ENCODE measurements at places on chromosomes 2 and 18.

- no peak for DNase-seq
These were observed 134.8 kb downstream of the GLI2 start for GRCh38 chr2:120870467-120870788.

DNA sequence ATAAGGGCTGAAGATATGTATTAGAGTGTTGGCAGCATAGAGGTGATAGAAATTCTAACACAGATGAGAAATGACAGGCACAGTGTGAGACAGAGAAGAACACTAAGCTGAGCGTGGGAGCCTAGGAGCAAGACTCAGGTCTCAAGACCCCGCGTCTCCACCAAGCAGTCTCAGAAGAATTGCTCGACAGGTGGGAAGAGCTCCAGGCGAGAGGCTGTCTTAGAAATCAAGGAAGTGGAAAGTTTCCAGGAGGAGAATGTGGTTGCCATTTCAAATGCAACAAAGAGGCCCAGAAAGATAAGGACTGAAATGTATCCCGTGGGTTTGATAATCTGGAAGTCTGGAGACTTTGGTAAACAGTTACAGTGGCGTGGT lies 31.5 kb upstream of the CAB39 start:
- no peak for DNase-seq

GRCh38 chr18:12492907-12493306 lies 85.2 kb downstream of the PRELID3A start:
- peak; percentile 6 for DNase-seq

DNA sequence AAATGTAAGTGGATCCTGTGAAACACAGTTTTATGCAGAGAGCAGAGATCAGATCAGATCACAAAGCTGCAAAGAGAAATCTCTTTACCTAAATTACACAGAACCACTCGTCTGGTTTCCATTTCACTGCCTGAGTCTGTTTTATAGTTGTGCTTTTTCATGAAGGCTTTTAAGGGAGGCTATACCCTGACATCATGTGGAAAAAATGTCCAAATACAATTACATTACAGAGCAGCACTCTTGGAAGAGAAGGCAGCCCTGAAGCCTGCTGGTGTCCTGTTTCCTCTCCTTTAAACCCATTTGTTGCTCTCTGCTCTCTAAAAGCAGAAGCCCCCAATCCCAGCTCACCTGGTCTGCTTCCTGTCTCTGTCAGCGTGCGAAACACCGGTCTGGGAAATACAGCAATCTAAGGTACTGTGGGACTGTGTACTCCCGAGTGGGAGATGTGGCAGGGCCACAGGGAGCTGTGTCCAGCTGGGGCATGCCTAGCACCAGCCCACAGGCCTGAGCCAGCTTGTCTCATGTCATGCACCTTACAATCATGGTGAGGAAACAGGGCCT lies 24.8 kb upstream of the ZFP36L2 start:
- DNase-seq: peak; percentile 41

DNA sequence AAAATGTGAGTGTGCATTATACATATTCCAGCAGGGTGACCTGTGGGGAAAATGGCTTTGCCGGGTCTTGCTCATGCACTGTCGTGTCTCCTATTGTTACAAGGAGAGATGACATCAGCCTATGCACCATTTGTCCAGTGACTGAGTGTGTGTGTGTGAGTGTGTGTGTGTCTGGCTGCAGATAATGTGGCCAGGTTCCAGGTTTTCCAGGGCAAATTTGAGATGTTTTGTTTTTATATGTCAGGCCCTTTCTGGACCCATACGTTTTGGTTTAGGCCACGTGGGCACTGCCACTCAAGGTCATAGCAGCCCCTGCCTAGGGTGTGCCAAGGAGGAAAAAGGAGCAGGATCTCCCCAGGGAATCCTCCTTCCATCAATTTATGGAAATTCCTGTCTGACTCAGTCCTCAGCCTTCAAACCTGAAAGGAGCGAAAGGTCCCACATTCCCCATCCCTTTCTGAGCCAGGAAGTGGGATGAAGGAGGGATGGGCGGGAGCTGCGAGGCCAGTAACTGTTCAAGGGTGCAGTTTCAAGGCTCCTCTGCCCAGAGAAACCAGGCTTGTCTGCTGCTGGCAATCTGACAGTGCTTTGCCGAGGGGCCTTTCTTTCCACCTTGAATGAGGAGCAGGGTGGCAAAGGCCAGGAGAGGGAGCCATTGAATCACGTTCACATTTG lies 93.0 kb upstream of the SMAD2 start:
- DNase-seq: peak; percentile 30

DNA sequence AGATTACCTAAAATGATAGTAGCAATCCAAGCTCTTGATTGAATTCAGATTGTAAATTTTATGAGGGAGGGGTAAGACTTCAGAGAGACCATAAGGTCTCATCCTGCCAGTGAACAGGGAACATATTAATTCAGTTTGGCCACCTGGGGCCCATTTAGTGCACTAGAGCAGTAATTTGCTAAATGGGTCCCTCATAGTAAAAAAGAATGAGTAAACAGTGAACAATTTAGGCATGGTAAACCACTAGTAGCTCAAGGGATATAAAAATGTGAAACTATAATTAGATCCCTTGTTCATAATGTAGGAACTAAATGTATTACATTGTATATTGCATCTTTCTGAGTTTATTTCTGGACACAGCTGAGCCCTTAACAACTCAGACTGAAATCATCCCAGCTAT lies 4.9 kb upstream of the PHLPP1 start:
- DNase-seq: peak; percentile 53

DNA sequence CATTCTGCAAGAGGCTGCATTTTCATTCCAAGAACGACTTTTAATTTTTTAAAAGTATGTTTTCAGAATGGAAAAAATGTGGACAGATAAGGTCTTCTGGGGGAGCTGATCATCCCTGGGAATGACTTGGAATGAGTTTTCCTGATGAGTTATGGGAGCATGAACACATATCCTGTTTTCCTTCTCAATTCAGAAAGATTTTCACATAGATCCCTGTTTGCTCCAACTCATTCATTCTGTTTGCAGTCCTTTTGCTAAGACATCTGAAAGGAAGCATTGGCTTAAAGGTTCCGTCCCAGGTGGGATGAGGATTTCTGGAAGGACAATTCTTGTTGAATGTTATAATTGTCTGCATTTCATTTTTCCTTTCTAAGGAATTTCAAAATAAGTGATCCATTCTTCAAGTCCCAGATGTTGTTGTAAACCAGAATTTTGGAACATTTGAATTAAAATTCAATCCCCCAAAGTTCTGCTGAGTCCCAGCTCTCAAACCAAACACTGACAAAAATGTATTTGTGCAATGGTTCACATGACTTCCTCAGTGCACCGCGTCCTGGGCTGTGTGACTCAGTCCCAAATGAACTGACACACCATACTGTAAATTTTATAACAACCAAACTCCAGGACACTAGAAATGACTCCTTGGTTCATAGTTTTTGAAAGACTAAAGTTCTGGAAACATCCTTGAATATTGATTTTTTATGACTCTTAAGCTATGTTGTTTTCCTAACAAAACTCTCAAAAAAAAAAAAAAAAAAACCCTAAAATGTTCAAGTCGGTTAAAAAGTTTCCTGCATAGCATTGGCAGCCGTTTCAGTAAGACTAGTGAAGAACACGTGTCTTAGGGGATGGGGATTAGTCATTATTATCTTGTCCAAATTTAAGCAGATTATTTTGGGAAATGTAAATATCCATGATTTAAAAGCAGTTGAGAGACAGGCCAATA lies 281.8 kb upstream of the TCF4 start:
- no peak for DNase-seq

GRCh38 chr18:3048121-3048520 lies 35.2 kb upstream of the LPIN2 start:
- no peak for DNase-seq

- DNase-seq: no peak
These were observed 240.6 kb upstream of the CYP26B1 start for GRCh38 chr2:72388263-72388662.

- no peak for DNase-seq
These were observed 15.9 kb downstream of the ITGB1BP1 start for GRCh38 chr2:9407363-9407811.

DNA sequence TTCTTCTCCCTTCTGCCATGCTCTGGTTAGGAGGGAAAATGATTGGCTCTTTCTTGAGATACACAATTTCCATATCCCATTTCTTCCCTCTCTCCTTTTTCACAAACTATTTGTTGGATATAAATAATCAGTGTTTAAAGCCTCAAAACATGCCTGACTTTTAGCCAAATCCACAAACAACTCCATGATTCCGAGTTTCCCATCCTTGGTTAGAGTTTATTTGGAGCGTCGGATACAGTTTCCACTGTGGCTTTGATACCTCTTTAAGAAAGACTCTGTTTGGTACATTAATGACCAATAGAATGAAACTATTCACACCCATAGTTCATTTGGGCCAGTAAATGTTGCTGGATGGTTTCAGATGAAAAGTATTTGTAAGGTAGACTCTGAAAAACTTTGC lies 5.9 kb upstream of the FHL2 start:
- DNase-seq: no peak

GRCh38 chr18:9696112-9696511 lies 12.0 kb upstream of the RAB31 start:
- DNase-seq: no peak

GRCh38 chr2:67544286-67544685 lies 147.2 kb downstream of the ETAA1 start:
- DNase-seq: no peak

GRCh38 chr18:23143016-23143814 lies 7.9 kb downstream of the CABLES1 start:
- DNase-seq: no peak

DNA sequence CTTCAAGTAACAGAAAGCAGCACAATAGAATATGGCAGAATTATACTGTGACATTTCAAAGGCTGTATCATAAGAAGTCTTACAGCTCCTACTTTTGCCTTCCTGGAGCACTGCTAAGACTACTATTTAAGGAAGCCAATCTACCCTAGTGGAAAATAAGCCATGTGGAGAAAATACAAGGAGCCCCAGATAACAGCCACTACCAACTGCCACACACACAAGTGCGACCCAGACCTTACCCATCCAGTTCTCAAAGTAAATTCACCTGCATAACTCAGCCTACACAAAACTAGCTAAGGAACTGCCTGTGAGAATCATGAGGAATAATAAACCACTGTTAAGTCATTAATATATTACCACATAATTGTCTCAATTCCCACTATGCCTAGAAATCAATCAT lies 66.4 kb downstream of the USP34 start:
- no peak for DNase-seq

DNA sequence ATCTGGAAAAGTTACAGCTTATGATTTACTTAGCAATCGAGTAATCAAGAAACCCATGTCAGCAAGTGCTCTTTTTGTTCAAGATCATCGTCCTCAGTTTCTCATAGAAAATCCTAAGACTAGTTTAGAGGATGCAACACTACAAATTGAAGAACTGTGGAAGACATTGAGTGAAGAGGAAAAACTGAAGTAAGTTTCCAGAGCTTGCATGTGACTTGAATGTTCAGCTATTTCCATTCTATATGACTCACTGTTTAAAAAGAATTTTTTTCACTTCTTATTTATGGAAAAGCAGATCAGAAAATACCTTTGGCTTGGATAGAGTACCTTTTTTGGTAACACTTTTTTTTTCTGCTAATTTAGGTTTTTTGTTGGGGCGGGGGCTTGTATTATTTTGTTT lies 70.7 kb downstream of the PMS1 start:
- no peak for DNase-seq

- DNase-seq: no peak
These were observed 595.5 kb upstream of the ID2 start for GRCh38 chr2:8086357-8086756.

DNA sequence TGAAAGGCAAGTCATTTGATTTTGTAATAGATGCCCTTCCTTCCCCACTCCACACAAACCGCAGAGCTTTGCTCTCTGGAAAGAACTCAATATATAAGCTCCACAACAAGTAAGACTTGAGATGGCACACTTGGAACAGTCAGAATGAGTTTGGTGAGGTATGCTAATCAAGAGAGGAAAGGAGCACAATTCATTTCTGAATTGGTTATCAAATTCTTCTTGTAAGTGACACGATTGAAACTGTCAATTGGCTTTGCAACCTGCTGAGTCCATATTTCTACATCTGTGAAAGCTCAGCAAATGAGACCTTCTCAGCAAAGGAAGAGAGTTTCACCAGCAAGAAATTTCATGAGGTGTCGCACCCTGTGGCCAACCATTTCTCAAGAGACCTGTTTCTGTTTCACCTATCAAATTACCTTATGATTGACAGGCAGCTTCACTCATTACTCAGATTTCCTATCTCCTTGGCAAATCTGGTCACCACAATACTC lies 19.1 kb downstream of the CTLA4 start:
- DNase-seq: no peak

DNA sequence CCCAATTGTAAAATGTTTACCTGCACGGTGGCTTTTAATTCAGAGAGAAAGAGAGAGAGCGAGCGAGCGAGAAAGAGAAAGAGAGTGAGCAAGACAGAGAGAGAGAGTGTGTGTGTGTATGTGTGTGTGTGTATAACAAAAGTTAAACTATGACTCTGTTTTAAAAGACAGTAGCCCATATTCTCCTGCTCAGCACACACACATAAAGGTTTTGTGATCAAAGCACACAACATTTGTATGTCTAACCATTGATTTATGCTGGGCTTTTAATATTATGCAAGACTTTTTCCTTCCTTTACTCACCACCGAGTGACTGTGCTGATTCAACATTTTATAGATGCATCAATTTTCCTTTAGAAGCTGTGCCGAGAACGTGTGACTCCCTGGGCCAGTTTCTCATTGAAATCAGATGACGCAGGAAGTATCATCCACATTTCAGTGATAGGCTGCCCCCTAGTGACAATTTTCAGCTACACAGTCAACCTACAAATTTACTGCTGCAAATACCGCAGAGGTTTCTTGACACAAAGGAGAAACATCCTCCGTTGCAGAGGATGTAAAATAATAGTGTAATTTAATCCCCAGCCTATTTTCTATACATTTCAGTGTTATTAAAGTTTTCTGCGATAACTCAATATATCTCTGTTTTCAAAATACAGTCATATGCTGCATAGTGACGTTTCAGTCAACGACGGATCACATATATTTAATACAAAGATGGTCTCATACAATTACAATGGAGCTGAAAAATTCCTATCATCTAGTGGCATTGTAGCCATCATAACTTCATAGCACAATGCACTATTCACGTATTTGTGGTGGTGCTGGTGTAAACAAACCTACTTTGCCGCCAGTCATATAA lies 165.9 kb upstream of the TANK start:
- DNase-seq: peak; percentile 89

DNA sequence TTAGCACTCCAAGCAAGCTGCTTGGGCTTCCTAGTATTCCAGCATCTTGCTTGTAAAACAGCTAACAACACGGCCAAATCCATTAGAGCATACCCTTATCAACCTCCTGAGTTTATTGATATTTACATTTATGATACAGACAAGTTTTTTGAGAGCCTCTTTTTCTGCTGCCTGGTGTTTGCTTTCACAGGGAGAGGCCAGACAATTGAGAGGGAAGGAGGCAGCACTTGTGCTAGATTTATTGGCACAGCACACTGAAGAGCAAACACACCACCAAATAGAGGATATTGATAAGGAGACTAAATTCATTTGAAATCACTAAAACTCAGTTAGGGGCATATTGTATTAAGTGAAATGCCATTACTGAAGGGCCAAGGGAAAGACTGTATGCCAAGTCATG lies 1142.3 kb upstream of the FANCL start:
- no peak for DNase-seq

GRCh38 chr2:120904830-120905234 lies 169.2 kb downstream of the GLI2 start:
- no peak for DNase-seq

All from A673 (cell line).